IPS DF 19.7 (cell line): ENCODE measurements at places on chromosomes 5 and 9.

DNA sequence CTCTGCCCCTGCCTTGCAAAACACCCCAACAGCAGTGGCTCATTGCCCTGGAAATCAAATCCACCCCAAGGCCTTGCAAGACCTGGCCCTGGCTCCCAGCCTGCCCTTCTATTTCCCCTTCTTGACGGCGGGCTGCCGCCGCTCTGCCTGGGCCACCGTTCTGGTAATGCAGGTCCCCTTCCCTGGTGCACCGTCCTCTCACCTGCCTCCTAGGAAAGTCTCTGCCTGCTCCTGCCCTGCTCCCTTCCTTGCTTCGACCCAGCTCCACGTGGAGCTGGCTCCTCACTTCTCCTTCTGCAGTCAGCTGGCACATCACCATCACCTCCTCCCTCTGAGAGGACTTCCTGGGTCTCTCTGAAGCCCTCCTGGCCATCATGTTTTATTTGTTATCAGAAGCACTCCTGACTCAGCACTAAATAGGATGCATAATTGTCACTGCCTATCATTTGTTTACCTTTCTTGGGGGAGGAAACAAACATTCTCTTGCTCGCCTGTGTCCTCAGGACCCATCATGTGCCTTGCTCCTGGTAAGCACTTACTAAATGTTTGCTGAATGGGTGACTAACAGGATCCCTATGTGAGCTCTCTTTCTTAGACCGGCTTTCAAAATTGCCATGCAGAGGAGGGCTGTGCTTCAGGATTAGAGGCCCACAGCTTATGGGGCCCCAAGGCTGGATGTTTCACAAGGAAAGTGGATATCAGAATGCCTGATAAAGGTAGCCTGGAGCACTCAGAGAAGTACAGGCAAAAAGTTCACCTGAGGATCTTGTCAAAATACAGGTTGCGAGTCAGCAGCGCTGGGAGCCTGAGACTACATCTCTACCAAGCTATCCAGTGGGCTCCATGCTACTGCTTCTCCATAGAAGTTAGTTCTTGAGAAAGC, 19.6 kb upstream of the C5orf47 start:
- DNase-seq, result no peak

GRCh38 chr9:136686794-136687711, at the start of gene AGPAT2:
AGPAT2 (minus strand) TSS chr9:136687457; CDS start chr9:136687357, 100 bp downstream.
- DNase-seq, result no peak

DNA sequence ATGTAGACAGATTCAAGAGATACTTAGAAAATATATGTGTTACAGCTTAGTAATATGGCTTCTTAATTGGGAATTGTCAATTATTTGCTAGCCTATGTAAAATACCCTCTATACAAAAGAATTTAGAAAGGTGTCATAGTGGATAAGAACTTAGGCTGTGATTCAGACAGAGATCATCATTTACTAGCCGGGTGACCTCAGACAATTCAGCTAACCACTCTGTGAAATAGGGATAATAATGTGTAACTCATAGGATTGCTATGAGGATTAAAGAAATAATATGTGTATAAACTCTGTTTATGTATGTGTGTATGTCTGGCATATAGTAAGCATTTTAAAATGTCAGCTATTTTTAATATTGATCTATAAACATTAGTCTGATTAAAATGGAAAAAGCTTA, 5.9 kb upstream of the LARS1 start:
- DNase-seq, result no peak

GRCh38 chr5:120158211-120158610, 305.9 kb upstream of the PRR16 start:
- no peak for DNase-seq

DNA sequence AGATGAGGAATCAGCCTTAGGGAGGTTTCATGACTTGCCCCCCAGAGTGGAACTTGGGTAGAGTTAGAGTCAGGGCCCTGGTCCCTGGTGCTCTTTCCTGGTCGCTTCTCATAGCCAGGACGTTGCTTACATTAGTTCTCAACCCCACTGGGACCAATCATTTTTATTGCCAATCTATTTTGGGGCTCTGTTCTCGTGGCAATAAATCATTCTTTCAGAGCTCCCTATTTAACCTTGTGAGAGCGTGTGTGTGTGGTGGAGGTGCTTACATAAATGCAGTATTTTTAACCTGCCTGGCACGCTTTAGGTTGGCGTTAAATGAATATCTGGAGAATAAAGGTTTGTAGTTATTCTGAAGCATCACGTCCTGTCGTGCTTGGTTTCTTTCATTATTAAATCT, 4.1 kb downstream of the TRIO start:
- no peak for DNase-seq

GRCh38 chr9:35712762-35713400, 19.1 kb downstream of the TLN1 start:
- DNase-seq, result no peak

DNA sequence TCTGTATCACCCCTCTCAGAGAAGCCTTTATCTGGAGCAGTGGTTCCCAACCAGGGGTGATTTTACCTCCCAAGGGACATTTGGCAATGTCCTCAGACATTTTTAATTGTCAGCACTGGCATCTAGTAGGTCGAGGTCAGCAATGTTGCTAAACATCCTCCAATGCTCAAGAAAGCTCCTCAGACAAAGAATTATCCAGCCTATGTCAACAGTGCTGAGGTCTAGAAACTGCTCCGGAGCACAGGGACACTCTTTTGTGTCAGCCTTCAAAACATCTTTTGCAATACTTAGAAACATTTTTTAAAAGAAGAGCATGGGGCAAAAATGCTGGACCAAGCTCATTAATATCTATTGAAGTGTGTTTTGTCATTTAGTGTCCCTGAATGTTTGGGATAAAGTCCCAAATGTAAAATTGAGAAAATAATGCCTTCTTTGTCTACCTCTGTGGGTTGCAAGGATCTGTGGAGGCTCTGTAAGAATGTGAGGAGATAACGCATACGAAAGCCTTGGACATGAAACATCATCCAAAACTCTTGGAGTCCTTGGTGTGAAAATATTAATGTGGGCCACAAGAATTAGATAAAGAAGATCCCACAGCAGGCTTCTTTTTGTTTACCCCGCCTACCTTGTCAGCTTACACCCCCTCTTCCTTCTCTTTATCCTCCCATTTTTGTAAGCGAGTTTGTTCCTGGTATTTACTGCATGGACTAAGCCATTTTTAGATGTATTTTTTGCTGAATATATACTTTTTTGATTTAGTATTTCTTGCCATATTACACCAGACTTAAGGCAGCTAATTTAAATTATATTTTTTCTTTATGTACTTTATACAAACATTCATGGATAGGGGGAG, 193.5 kb downstream of the CD180 start:
- no peak for DNase-seq

GRCh38 chr5:77022511-77023417, 7.4 kb upstream of the AGGF1 start:
- DNase-seq, result no peak

DNA sequence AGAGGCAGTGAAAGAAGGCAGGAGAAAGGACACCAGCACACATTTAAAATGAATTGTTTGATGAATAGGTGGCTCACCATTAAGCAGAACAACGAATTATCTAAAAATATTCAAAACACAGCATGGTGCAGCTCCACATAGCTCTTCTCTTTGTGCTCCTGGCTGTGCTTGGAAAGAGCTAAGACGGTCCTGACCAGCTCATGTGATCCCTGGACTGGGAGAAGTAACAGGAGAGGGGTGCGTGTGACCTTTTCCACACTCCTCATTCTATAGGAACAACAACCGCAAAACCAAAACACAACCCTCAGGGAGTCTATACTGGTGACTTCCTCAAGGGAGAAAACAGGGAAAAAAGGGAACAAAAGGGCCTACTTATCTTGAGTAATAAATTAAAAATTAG, 140.5 kb downstream of the DIRAS2 start:
- DNase-seq, result no peak

GRCh38 chr9:72872718-72873117, 80.1 kb downstream of the ALDH1A1 start:
- no peak for DNase-seq

GRCh38 chr9:93108291-93109041, 12.4 kb downstream of the CARD19 start:
- no peak for DNase-seq

DNA sequence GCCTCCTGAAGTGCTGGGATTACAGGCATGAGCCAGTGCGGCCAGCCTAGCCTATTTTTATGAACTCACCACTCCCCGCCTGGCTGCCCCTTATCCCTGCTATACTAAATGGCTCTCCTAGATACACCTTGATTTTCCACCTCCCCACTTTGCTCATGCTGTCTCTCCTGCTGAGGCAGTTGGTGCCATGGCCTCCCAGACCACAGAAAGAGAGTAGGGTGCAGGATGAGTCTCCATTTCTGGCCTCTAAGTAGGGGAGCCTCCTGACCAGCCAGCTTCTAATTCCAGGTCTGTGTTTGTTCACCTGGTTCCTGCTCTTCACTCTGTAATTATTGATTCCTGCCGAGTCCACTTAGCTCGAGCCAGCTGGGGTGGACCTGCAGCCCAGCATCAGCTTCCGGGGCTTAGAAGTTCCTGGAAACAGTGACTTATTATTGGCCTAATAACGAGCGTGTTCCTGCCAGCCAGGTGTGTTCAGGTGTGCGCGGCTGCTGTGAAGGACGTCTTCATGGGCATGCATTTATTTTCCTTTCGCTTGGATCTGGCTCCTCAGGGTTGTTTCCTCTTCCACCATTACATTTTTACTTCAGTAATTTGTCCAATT, 34.0 kb downstream of the ZNF618 start:
- no peak for DNase-seq

GRCh38 chr9:133584559-133585476, 24.4 kb downstream of the FAM163B start:
- DNase-seq, result no peak

GRCh38 chr5:137218471-137218870, 280.7 kb downstream of the SPOCK1 start:
- DNase-seq, result no peak

DNA sequence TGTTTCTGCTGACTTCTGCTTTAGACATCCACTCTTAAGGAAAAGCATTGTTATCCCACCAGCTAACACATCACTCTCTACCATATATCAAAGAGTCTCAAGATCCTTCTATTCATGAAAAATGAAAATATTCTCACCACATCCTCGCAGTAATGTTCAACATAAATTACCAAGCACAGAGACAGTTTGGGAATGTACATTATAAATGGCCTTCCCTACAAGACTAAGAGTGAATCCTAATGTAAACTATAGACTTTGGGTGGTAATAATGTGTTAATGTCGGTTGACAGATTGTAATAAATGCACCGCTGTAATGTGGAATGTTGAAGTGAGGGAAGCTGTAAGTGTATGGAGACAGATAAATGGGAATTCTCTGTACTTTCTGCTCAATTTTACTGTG, 27.1 kb upstream of the KCNIP1 start:
- no peak for DNase-seq

DNA sequence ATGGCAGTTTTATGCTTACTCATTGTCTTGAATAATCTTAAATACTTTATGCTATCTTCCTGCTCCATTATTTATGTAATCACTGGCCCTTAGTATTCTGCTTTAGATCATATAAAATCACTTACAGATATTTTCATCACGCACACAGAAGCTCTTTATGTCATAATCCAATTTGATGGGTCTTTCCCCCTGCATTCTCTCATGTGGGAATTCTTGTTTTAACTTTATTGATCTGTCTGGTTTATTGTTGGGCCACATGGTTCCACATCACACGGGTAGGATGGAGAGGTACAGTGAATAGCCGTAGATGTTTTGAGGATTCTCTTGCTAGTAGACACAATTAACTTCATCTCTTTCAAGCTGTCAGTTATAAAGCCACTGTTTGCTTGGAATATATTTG, 27.0 kb downstream of the PLPPR1 start:
- DNase-seq, result no peak

- DNase-seq, result no peak
These were observed 4.4 kb downstream of the GPR107 start for GRCh38 chr9:130058154-130058553.

- DNase-seq, result no peak
These were observed 39.3 kb downstream of the UBE2D2 start for GRCh38 chr5:139600336-139600949.

DNA sequence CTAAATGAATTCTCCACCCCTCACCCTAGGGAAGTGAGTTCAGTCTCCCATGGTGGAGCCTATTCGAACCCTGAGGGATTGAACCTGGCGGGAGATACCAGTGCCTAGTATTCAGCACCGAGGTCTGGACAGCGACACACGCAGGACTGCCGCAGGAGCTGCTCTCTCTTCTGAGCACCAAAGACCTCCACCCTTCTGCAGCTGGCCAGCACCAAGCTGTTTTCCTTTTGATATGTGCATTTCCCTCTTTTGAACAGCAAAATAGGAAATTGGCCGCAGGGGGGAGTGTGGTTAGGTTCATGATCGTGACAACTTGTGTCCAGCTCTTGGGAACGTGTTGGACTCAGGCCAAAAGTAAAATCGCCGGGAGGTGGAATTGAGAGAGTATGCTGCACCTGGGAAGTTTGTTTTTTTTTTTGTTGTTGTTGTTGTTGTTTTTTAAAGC, 1.2 kb upstream of the PCSK1 start:
- peak; percentile 63 for DNase-seq

DNA sequence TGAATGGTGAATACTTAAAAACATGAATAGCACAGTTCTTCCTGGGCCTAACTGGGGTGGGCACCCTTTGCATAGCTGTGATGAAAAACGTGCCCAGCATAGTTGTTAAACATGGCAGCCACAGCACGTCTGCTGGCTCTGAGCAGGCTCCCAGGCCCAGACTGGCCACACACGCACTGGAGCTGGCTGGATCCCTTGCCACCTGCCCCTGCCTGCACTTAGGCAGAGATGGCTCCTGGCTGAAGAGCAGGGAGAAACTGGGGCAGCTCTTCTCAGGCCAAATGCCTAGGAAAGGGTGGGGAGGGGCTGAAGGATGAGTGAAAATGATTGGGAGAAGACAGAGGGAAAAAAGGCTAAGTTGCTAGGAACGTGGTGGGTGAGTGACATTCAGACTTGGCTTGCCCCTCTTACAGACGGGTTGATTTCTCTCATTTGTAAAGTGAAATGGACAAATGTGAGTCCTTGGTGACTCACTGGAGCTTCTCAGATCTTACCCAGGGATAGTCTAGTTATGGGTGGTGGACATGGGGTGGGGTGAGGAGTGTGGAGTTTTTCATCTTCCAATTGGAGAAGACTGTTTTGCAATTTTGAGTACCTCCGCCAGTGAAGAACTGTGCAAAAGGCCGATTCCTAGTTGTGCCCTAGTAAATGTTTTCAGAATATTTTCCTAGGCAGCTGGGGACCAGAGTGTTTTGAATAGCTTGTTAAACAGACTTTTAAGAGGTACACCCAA, 42.4 kb downstream of the TRIO start:
- DNase-seq, result no peak

DNA sequence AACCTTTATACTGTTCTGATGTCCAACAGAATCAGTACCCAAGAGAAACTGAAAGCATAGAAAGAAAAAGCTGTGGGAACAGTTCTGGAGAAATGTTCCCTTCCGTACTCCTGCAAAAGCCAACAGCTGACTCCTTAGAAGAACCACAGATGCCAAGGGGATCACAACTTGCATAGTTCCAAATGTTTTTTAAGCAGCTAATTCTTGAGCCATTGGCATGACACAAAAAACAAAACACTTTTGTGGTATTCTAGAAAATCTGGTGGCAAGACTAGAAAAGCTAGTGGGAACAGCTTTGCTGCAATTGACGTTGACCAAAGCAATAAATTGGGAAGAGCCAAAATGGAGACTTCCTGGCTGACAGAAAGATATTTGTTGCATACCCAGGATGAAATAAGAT, 189.9 kb downstream of the ARL15 start:
- DNase-seq, result no peak
